ENCODE measurements at places on chromosomes 6 and 20.

GRCh38 chr20:1932971-1933370 is 37.8 kb downstream of the SIRPA start:
- no peak for DNase-seq

GRCh38 chr20:23654717-23655116 is 17.0 kb upstream of the CST3 start:
- DNase-seq = no peak

DNA sequence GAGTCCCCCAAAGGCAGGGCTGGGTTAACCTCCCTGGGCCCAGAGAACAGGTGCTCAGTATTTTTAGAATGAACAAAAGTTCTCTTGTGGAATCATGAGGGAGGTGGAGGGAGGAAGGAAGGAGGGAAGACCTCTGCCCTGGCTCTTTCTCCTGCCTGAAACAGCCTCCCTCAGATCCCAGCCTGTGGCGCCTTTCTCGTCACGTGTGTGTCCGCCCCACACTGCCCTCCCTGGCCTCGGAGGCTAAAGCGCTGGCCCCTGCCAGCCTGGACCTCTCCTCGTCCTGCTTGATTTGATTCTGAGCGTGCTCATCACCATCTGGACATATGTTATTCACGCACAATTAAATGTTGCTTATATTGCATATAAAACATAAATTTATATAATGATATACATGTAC is 40.9 kb downstream of the PHACTR3 start:
- DNase-seq = no peak

DNA sequence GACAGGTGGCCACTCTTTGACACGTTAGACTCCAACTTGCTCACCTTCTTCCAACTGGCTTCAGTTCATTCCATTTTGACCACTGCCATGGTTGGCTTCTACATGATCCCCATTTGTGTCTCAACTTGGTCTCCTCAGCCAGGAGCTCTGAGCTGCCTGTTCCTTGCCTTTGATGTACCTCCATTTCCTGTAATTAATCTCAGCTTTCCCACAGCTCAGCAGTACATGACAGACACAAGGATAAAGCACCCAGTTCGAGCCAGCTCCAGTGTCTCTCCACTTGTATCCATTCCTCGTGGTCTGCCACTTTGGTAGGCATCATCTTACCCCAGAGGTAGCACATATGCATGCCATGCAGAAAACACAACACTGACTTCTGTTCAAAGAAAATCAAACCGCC is 161.0 kb downstream of the TSHZ2 start:
- DNase-seq = no peak

GRCh38 chr6:109867009-109867969 is 110.8 kb upstream of the GPR6 start:
- no peak for DNase-seq

GRCh38 chr20:20312562-20312961 is 55.3 kb upstream of the INSM1 start:
- DNase-seq = no peak

GRCh38 chr6:97136626-97137358 is 146.2 kb downstream of the MMS22L start:
- no peak for DNase-seq

GRCh38 chr6:23696992-23697391 is 429.0 kb upstream of the NRSN1 start:
- DNase-seq = no peak

DNA sequence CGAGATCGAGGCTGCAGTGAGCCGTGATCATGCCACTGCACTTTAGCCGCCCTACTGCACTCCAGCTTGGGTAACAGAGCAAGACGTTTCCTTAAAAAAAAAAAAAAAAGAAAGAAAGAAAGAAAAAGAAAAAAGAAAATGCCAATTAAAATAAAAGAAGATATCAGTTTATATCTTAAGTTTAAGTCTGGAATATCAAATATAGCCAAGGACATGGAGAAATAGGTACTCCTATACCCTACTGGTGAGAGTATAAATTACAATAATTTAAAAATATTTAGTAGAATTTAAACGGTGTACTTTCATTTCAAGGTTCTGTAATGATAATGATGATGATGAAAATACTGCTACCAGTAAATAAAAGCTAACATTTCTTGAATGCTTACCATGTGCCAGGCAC is 3.8 kb upstream of the TRIM31 start:
- no peak for DNase-seq

GRCh38 chr6:111274593-111275217 is 187.4 kb downstream of the SLC16A10 start:
- no peak for DNase-seq

DNA sequence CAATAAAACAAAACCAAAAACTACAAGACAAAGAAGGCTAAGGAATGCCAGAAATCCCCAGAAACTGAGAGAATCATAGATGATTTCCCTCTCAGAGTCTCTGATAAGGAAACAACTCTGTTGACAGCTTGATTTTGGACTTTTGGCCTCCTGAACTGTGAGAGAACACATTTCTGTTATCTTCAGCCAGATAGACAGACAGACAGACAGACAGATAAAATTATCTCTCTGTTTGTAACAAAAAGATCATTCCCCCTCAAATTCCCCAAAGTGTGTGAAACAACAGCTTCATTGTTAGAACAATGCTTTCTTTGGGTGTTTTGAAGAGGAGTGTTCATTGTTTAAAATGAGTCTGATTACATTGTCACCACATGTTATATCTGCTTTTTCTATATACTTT is 148.2 kb downstream of the BCKDHB start:
- no peak for DNase-seq

GRCh38 chr20:59063358-59064213 is 21.0 kb upstream of the PRELID3B start:
- no peak for DNase-seq

DNA sequence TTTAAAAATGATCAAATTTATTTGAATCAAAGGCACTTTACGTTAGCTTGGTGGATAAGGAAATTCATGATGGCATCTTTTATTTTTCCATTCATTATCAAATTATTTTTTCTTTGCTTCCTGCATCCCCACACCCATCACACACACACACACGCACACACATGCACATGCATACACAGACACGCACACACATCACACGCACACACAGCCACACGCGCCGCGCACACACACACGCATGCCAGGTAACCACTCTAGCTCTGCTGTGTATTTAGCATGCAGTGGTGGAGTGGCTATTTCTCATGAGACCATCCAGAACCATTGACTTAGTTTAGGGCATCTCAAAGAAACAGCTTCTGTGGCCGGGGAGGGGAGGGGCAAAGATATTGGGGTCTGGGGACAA is 47.0 kb downstream of the GNAS start:
- no peak for DNase-seq

DNA sequence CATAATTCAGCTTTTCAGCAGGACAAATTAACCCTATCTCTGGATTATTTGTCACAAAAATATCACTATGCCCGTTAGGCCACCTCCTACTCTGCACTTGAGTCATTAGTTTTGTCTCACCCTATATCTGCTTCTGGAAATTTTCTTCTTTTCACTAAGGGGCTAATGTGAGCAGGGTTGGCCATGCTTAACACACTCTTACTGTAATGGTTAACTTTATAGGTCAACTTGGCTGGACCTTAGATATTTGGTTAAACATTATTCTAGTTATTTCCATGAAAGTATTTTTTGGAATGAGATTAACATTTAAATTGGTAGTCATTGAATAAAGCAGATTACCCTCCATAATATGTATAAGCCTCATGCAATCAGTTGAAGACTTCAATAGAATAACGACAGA is 394.6 kb upstream of the PTCHD4 start:
- DNase-seq = no peak

DNA sequence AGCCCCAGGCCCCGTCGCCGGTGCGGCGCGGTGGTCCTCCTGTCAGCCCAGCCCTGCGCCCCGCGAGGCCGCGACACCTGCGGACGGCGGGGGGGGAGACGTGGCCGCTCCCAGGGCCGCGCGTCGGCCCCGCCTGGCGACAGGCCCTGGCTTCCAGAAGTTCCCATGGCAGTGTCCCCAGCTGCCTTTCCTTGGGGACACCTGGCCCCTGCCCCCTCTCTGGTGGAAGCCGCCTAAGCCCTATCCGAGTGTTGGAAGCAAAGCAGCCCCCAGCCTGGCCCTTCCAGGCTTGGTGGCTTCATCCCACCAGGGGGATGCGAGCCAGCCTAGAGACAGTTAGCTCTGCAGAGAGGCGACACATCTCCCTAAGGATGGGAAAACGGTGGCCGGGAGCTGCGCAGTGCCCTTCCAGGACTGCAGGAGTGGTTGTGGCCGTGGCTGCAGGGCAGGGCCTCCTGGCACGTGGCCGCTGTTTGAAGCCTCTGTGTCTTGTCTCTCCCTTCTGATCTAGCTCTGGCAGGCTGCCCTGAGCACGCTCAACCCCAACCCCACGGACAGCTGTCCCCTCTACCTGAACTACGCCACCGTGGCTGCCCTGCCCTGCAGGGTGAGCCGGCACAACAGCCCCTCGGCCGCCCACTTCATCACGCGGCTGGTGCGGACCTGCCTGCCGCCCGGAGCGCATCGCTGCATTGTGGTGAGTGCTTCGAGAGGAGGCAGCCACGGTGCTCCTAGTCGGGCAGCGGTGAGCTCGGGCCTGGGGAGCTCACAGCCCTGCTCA is 816 bp downstream of the NPEPL1 start:
- DNase-seq = peak; percentile 39

GRCh38 chr6:41013466-41014153 is 25.4 kb downstream of the UNC5CL start:
- DNase-seq = no peak

DNA sequence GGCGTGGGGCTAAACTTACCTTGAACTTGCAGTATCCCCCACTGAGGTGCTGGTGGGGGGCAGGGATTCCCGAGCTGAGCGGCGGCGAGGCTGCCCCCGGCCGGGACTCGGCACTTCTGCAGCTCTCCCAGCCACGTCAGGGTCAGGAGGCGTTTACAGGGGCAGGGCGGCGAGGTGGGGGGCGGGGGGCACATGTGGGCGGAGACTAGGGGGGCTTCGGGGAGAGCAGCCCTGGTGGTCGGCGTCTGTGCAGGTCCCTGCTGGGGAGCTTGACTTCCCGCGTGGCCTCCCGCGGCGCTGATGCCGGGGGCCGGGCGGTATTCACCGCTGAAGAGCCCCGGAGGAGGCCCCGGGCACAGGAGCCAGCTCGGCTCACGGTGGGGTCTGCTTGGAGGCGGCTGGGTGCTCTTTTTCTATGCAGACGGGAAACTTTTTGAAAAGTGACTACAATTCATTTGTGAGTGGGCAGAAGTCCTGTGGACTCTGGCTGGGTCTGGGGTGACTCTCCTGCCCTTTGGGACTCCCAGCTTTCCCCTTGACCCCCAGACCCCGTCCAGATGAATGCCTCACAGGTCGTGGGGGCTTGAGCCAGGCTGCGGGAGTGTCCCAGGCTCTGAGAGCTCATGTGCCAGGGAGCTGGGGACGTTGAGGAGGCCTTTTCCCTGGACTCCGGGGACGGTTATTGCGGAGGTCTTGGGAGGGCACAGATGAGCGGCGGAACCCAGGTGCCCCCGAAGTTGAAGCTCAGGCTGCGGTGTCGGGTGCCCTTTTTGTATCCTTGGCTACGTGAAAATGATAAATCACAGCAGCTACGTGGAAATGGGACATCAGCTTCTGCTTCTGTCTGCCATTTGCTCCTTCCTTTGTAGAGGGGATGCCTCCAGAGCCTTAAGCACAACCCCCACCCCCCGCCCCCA is 75.9 kb upstream of the GATA5 start:
- DNase-seq = peak; percentile 28

- no peak for DNase-seq
These were observed 38.4 kb downstream of the BMP5 start for GRCh38 chr6:55836945-55837344.

DNA sequence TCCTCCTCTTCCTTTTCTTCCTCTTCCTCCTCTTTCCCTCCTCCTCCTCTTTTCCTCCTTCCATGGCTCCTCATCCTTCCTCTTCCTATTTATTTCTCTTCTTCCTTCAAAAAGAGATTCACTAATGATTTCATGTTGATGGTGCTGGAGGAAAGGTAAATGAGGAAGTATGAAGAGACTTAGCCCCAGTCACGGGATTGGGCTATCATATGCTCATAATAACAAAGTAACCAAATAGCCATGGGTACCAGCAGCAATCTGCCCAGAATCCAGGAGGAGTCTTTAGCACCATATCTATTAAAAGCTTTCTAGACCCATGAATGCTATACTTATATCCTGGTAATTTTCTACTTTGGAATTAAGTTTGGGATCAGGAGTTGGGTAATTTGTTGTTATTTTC is 910.9 kb upstream of the MAP3K7 start:
- no peak for DNase-seq

DNA sequence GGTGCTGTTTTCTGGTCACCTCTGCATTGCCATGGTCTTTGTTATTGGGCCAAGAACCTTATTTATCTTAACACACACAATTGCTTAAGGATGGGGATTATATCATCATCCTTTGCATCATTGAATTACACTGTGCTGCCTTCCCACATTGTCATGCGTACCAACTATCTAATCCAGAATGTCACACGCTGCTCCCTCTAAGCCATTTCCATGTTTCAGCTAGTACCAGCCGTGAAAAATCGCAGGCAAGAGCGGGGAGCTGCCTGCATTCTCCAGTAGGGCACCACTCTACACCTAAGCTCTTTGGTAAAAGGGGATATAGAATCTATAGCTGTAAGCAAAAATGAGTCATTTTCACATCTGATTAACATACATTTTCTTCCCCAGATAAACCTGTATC is 277.0 kb downstream of the PRL start:
- DNase-seq = no peak
